Activated naive CD8-positive, alpha-beta T cell treated with anti-CD3 and anti-CD28 coated beads for 36 hours (primary cell): ENCODE measurements at places on chromosomes 7 and 10. TPM values are rescaled to one million over a fixed set of nuclear protein-coding genes. Genes with fewer than 3 reads are reported as not detected.

ZNF736 gene
- total RNA-seq: 24.6 TPM

HKDC1 gene
- not detected for total RNA-seq

PIP4K2A gene
- total RNA-seq: 111 TPM

OPN1SW gene
- not detected for total RNA-seq

PAPOLB gene
- 0.04 TPM for total RNA-seq

MYO1G gene
- total RNA-seq: 306 TPM

SLC13A1 gene
- not detected for total RNA-seq

HEPACAM2 gene
- not detected for total RNA-seq

RAMP3 gene
- not detected for total RNA-seq

VAX1 gene
- not detected for total RNA-seq

LRIT1 gene
- total RNA-seq: not detected

TNS3 gene
- 0.12 TPM for total RNA-seq

SAMD9 gene
- total RNA-seq: 16.8 TPM

AKR1C2 gene
- total RNA-seq: not detected

GHITM gene
- total RNA-seq: 227 TPM

ADIRF gene
- not detected for total RNA-seq

FANK1 gene
- 1.1 TPM for total RNA-seq

NPTX2 gene
- not detected for total RNA-seq

TCERG1L gene
- total RNA-seq: 0.08 TPM

SEPTIN14 gene
- total RNA-seq: not detected

UPK3B gene
- not detected for total RNA-seq

ZNF365 gene
- not detected for total RNA-seq

CCDC3 gene
- 0.06 TPM for total RNA-seq

GIMAP8 gene
- total RNA-seq: 11.9 TPM

PON3 gene
- total RNA-seq: 0.32 TPM

EPHA1 gene
- 3.4 TPM for total RNA-seq

OR2A12 gene
- total RNA-seq: not detected

LIPN gene
- total RNA-seq: not detected

SYPL1 gene
- total RNA-seq: 41.6 TPM

ZNF727 gene
- total RNA-seq: 0.58 TPM

BMPER gene
- not detected for total RNA-seq

ARMC3 gene
- 0.39 TPM for total RNA-seq

VSTM4 gene
- not detected for total RNA-seq

ATOH7 gene
- total RNA-seq: not detected

KAZALD1 gene
- 0.28 TPM for total RNA-seq

TMEM213 gene
- not detected for total RNA-seq

SRGN gene
- total RNA-seq: 278 TPM

LSM8 gene
- 46.5 TPM for total RNA-seq

SPAM1 gene
- not detected for total RNA-seq

NME8 gene
- total RNA-seq: not detected

LEP gene
- total RNA-seq: not detected

NFE2L3 gene
- total RNA-seq: 35.3 TPM

GIMAP7 gene
- total RNA-seq: 36.1 TPM

ZNF518A gene
- 14.1 TPM for total RNA-seq

HOXA7 gene
- total RNA-seq: not detected

PTPN20 gene
- total RNA-seq: 2.6 TPM

CASP7 gene
- 37.1 TPM for total RNA-seq

CLDN3 gene
- total RNA-seq: not detected

DRGX gene
- total RNA-seq: not detected

SFTPA1 gene
- not detected for total RNA-seq

MYL7 gene
- not detected for total RNA-seq

LBX1 gene
- not detected for total RNA-seq

ZC3HAV1 gene
- total RNA-seq: 118 TPM

NEURL1 gene
- 3.1 TPM for total RNA-seq
